ENCODE measurements at places on chromosomes 5 and 9.

DNA sequence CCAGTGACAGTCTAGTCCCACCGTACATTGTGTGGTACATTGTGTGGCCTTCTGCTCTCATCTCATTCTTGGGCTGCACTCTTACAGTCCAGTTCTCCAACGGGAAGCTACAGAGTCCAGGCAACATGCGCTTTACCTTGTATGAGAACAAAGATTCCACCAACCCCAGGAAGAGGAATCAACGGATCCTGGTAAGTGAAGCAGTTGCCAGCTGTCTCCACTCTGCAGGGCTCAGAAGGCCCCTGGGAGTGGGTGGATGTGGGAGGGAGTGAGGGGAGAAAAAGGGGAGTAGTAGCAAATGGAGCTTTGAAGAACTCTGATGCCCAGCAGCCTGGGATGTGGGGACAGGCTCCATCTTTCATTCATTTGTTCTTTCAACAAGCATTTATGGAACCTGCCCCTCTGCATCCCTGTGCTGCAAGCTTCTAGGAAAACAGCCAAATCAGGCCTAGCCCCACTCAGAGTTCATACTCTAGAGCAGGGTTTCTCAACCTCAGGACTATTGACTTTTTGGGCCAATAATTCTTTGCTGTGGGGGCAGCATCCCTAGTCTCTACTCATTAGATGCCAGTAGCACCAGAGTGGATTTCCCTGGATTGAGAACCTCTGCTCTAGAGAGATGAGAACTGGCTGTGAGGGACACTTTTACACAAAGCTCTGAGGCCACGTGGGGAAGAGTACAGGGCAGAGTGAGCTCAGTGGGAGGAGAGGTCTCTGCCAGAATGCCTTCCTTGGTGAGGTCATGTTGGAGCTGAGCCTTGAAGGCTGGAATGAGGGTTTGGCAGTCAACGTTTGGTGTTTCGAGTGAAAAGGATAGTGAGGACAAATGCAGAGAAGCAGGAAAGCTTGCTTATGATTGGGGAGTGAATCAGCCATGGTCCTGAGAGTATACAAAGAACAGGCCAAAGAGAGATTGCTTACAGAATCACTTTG is 1.1 kb downstream of the POLR1E start:
- DNase-seq = no peak

GRCh38 chr5:172171118-172171517 is 16.9 kb downstream of the STK10 start:
- DNase-seq = no peak

DNA sequence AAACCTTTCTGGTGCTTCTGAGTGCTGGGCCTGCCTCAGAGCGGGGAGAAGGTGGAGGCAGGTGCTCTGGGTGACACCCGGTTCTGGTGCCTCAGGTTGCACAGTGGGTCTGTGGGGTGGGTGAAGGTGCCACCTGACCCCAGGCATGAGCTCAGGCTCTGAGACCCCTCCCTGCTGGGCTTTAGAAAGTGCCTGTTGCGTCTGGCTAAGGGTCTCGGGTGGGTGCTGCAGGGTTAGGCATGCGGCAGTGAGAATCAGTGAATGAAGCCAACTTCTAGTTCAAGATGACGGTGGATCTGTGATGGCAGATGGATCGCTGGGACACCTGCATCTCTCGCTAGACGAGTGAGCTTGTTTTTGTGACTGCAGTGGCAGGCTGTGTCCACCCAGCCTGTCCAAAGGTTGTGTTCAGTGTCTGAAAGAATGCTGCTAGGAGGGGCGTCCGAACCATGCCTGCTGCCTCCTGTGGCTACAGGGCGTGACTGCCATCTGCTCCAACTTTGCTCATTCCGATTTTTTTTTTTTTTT is 5.0 kb downstream of the SQSTM1 start:
- no peak for DNase-seq

DNA sequence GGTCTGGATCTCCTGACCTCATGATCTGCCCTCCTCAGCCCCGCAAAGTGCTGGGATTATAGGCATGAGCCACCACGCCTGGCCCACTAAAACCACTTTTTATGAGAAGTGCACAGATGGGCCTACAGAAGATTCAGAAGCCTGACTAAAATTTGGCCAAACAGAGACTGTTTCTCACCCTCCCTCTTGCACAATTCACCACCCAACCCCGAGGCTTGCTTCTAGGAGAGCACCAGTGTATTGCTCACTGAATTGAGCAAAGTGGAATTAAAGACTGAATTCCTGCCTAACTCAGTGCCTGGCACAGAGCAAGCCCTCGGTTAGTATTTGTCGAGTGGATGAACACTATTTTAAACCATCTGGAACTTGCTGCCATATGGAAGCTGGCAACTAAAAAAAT is 3.4 kb upstream of the DCTN4 start:
- DNase-seq = no peak

DNA sequence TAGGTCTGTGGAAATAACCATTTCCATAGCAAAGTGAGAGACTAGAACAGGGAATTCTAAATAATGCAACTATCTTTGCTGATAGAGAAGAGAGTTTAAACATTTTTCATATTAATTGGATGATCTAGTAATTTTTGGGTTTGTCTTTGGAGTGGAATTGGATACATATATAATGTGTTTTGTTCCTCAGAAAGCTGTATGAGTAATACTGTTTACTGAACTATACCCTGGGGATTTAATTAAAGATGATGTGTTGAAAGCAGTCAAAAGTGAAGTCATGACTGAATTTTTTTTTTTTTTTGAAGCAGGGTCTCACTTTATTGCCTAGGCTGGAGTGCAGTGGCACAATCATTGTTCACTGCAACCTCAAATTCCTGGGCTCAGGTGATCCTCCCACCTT is 17.9 kb downstream of the FER start:
- no peak for DNase-seq

- no peak for DNase-seq
Observed at GRCh38 chr9:108323615-108324014, 532.2 kb downstream of the ACTL7B start.

GRCh38 chr5:72265032-72265877 is 54.8 kb downstream of the MRPS27 start:
- peak; percentile 56 for DNase-seq

GRCh38 chr5:172890659-172891058 is 56.6 kb downstream of the ERGIC1 start:
- DNase-seq = no peak

- DNase-seq = peak; percentile 42
Observed at GRCh38 chr9:124218438-124218982, 39.2 kb upstream of the NEK6 start.
